ENCODE measurements at places on chromosomes 2 and 18. TPM values are rescaled to one million over a fixed set of nuclear protein-coding genes. Genes with fewer than 3 reads are reported as not detected.

DNA sequence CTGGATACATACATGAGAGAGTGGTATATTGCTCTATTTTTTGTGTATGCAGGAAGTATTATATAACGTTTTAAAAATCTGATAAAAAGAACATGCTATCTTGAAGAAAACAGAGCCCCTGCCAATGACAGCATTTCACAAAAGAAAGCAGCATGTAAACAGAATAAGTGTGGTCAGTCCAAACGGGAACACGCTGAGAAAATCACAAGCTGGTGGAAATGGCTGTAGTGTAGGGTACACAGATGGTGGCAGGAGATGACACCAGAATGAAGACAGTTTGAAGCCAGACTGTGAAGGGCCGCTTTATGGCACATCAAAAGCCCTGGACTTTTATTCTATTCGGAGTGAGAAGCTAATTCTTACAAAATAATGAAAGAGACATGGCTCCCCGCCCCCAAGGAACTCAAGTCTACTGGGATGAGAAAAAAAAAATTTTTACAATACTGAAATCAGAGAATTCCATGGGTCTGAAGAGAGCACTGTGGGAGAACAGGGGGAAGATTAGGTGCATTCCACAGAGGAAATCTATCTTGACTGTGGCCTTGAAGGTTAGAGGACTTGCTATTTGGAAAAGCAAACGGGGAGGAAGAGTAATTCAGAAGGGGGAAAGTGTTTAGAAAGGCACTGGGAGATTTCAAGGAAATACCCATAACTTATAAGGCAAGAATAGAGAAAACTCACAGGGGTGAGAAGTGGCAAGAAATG, 217.7 kb upstream of the SMAD7 start:
- H3K36me3 ChIP-seq = peaks cover 7% of the 10 kb centered on the region
- H3K4me1 ChIP-seq = peaks cover 17% of the 10 kb centered on the region
- H3K4me3 ChIP-seq = no peak overlapping the region
- no peak for DNase-seq
- no peaks in the 10 kb centered on the region for H3K27me3 ChIP-seq

- H3K27ac ChIP-seq = no peak overlapping the region
- DNase-seq = no peak
- H3K27me3 ChIP-seq = no peaks in the 10 kb centered on the region
- H3K36me3 ChIP-seq = peaks cover 13% of the 10 kb centered on the region
These were observed 884.6 kb downstream of the DPP10 start for GRCh38 chr2:115327061-115327460.

MYO3B gene
- 0.22 TPM for total RNA-seq

GRCh38 chr2:232250246-232251175, 128.0 kb upstream of the ALPP start:
- H3K4me1 ChIP-seq = no peaks in the 10 kb centered on the region
- H3K36me3 ChIP-seq = peaks cover 10% of the 10 kb centered on the region
- no peaks in the 10 kb centered on the region for H3K27me3 ChIP-seq
- no peak overlapping the region for H3K27ac ChIP-seq
- DNase-seq = no peak

ERMN gene
- 0.22 TPM for total RNA-seq

NTSR2 gene
- not detected for total RNA-seq

DNA sequence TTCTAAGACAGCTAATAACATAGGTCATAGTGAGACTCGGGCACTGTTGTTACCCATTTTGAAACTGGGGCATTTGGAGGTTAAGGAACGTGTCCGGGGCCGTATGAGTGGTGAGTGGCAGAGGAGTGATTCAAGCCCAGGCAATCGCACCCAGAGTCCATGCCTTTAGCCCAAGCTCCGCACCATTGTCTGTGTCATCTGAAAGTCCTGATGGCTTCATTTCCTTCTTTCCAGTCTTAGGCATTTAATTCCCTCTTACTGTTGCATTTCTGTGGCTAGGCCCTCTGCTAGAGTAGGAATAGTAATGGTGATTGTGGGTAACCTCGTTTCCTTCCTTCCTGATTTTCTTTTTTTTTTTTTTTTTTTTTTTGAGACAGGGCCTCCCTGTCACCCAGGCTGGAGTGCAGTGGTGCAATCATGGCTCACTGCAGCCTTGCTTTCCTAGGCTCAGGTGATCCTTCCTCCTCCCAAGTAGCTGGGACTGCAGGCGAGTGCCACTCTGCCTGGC, 49.8 kb upstream of the ASB1 start:
- H3K27me3 ChIP-seq = no peaks in the 10 kb centered on the region
- H3K27ac ChIP-seq = no peak overlapping the region
- DNase-seq = no peak
- peaks cover 21% of the 10 kb centered on the region for H3K4me1 ChIP-seq
- H3K4me3 ChIP-seq = no peak overlapping the region

- H3K27me3 ChIP-seq = no peaks in the 10 kb centered on the region
- DNase-seq = no peak
- peaks cover 3% of the 10 kb centered on the region for H3K36me3 ChIP-seq
- H3K27ac ChIP-seq = no peak overlapping the region
These were observed 225.1 kb downstream of the ZNF385B start for GRCh38 chr2:179636100-179636980.

DNA sequence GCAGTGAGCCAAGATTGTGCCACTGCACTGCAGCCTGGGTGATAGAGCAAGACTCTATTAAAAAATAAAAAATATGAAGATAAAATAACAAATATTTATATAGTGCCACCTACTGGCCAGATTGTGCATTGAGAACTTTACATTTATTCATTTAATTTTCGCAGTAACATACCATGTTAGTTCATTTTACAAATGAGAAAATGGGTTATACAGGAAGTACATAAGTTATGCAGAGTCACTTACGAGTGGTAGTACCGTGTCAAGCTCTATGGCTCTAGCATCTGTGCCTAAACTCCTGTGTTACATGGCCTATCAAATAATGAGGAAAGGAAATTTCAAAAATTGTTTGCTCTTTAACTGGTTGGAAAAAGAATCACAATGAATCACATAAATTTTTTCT, 27.9 kb downstream of the RIF1 start:
- no peaks in the 10 kb centered on the region for H3K27me3 ChIP-seq
- no peaks in the 10 kb centered on the region for H3K4me1 ChIP-seq

C2orf66 gene
- total RNA-seq = 0.38 TPM

APCDD1 gene
- 10.9 TPM for total RNA-seq

DNA sequence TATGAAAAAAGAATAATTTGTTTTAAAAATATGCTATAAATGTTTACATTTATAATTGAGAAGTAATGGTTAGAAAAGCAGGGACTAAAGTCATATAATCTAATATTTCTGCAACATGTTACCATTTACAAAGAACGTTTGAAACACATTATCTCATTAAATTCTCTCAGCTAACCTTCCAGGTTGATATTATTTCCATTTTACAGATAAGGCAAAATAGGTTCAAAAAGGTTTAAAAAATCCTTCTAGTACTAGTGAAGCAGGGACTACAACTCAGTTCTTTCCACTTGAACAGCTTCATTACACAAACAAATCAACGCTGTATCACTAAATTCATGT, 875 bp downstream of the FASTKD1 start:
- DNase-seq = no peak
- peak overlapping the region; percentile 95 for H3K27ac ChIP-seq
- peak overlapping the region; percentile 98 for H3K4me3 ChIP-seq
- H3K27me3 ChIP-seq = peaks cover 3% of the 10 kb centered on the region
- H3K4me1 ChIP-seq = peaks cover 12% of the 10 kb centered on the region
- peaks cover 5% of the 10 kb centered on the region for H3K36me3 ChIP-seq

DNA sequence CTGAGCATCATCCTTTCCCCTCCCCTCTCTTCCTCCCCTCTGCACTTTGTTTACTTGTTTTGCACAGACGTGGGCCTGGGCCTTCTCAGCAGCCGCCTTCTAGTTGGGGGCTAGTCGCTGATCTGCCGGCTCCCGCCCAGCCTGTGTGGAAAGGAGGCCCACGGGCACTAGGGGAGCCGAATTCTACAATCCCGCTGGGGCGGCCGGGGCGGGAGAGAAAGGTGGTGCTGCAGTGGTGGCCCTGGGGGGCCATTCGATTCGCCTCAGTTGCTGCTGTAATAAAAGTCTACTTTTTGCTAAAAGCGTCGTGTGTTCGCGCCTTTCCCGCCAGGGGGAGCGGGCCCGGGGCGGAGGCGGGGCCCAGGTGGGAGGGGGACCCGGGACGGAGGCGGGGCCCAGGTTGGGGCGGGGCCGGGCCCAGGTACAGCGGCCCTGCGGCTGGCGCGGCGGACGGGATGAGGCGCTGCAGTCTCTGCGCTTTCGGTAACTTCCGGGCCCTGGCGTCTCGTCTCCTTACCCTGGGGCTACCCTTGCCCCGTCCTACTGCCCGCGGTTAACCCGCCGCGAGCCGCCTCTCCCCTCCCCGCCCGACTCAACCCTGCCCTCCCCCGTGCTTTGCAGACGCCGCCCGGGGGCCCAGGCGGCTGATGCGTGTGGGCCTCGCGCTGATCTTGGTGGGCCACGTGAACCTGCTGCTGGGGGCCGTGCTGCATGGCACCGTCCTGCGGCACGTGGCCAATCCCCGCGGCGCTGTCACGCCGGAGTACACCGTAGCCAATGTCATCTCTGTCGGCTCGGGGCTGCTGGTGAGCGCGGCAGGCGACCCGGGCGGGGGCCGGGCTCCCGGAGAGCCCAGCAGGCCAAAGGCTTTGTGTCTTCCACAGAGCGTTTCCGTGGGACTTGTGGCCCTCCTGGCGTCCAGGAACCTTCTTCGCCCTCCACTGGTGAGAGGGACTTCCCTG, at the start of gene KRTCAP3:
Gene KRTCAP3 (plus strand): TSS at position 424 of the 962 bp plus-strand sequence. CDS start 32 bp downstream, at position 456.
- no peaks in the 10 kb centered on the region for H3K27me3 ChIP-seq
- peak within 1 kb of the TSS; percentile 72 for H3K27ac ChIP-seq
- peaks cover 2% of the 10 kb centered on the region for H3K4me1 ChIP-seq
- peaks cover 35% of the 10 kb centered on the region for H3K36me3 ChIP-seq
- peak; percentile 73 for DNase-seq

DNA sequence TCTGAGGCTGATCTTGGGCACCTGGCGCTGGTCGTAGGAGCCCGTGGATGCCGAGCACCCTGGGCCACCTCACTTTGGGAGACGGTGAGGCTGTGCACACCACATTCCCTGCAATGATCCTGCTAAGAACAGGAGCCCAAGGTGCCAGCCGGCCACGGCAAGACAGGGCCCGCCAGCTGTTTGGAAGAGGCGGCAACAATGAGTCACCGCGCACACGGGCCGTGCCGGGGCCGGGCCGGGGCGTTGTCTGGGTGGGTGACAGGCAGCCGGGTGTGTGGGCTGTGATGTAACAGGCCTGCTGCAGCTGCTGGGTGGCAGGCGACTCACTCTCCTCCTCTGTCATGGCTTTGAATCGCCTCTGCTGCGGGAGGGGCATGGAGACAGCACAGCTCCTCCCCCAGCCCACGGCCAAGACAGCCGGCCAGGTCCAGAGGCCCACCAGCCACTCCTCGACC, 49.7 kb upstream of the ODC1 start:
- peaks cover 36% of the 10 kb centered on the region for H3K27me3 ChIP-seq
- H3K4me1 ChIP-seq = peaks cover 8% of the 10 kb centered on the region
- H3K4me3 ChIP-seq = no peak overlapping the region
- H3K36me3 ChIP-seq = no peaks in the 10 kb centered on the region

AP1S3 gene
- total RNA-seq = 11.5 TPM

DNA sequence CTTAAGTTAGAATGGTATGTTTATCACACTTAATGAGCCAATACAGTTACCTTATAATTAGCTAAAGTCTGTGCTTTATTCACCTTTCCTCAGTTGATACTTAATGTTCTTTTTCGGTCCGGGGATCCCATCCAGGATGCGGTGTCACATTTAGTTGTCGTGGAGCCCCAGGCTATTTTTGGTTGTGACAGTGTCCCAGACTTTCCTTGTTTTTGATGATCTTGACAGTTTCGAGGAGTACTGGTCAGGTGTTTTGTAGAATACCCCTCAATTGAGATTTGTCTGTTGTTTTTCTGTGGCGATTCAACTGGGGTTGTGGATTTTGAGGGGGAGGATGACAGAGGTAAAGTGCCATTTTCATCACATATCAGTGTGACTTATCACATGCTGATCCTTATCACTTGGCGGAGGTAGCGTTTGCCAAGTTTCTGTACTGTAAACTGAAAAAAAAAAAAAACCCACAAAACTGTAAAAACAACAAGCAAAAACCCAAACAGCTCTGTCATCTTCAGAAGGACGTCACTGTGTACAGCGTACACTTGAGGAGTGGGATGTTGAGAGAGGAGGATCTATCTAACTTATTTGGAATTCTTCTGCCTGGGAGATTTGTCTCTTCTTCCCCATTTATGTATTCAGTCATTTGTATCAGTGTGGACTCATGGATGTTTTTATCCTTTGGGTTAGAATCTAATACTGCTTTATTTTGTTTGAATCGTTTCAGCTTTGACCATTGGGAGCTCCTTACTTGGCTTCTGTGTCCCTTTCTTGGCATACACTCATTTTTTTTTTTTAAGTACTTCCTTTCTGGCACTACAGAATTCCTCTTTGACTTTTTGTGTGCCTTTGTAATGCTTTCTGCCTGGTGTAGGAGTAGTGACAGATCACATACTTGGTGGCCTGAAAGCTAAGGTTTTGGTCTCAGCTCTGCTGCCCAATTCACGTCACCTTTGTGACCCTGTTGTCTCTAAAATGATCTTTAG, 68.1 kb downstream of the FMNL2 start:
- H3K4me3 ChIP-seq = no peak overlapping the region
- no peaks in the 10 kb centered on the region for H3K36me3 ChIP-seq
- H3K27ac ChIP-seq = no peak overlapping the region
- peaks cover 35% of the 10 kb centered on the region for H3K4me1 ChIP-seq

GRCh38 chr2:13714466-13714865, 918.1 kb upstream of the LRATD1 start:
- no peak overlapping the region for H3K27ac ChIP-seq
- H3K36me3 ChIP-seq = no peaks in the 10 kb centered on the region
- no peak for DNase-seq

AGXT gene
- 1.0 TPM for total RNA-seq

RUFY4 gene
- not detected for total RNA-seq

IL1R2 gene
- total RNA-seq = not detected

DNA sequence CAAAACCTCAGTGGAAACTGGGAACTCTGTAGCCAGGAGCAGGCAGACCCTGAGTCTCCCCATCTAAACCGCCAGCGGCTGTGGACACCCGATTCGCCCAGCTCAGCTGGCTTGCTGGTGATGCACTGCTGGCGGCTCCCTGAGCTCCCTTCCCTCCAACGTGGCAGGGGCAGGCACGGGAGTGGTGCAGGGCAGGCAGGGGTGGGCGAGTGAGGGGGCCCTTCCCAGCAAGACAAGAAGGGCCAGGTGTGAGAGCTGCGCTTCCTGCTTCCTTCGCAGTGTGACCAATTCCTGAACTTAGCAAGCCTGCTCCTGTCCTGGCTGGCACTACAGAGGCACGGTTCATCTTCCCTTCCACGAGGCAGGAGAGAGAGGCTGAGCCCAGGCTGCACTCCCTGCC, 12.3 kb upstream of the SEMA4C start:
- peaks cover 3% of the 10 kb centered on the region for H3K4me1 ChIP-seq
- no peaks in the 10 kb centered on the region for H3K36me3 ChIP-seq
- no peak overlapping the region for H3K4me3 ChIP-seq
- DNase-seq = no peak
- no peak overlapping the region for H3K27ac ChIP-seq

DNA sequence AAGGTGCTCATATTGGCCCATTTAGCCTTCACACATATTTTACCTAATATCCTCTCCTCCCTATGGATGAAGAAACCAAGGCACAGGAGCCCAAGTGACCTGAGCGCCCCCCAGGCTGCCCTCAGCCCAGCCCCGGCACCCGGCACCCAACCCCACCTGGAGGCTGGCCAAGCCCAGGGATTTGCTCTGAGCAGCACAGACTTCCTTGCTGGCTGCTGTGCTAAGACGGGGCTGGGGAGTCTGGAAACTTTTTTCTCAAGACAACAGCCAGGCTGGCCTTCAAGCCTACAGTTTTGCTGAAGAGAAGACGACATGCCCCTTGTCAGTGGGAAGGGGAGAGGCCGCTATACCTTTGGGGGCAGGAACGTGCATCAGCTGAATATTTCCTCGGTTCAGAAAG, 52.7 kb upstream of the LAMA1 start:
- H3K27ac ChIP-seq = no peak overlapping the region
- H3K36me3 ChIP-seq = no peaks in the 10 kb centered on the region
- peaks cover 16% of the 10 kb centered on the region for H3K27me3 ChIP-seq
- no peak overlapping the region for H3K4me3 ChIP-seq

SEC11C gene
- total RNA-seq = 91.9 TPM

Measured in progenitor cell of endocrine pancreas (in vitro differentiated cells).